Mesenchymal stem cell (in vitro differentiated cells and primary cell): ENCODE measurements at places on chromosomes 3 and 15.

- no peak overlapping the region for H3K27ac ChIP-seq
- no peaks in the 10 kb centered on the region for H3K4me1 ChIP-seq
- no peaks in the 10 kb centered on the region for H3K27me3 ChIP-seq
- H3K4me3 ChIP-seq = no peak overlapping the region
Observed at GRCh38 chr3:140035871-140036270, 100.9 kb downstream of the CLSTN2 start.

DNA sequence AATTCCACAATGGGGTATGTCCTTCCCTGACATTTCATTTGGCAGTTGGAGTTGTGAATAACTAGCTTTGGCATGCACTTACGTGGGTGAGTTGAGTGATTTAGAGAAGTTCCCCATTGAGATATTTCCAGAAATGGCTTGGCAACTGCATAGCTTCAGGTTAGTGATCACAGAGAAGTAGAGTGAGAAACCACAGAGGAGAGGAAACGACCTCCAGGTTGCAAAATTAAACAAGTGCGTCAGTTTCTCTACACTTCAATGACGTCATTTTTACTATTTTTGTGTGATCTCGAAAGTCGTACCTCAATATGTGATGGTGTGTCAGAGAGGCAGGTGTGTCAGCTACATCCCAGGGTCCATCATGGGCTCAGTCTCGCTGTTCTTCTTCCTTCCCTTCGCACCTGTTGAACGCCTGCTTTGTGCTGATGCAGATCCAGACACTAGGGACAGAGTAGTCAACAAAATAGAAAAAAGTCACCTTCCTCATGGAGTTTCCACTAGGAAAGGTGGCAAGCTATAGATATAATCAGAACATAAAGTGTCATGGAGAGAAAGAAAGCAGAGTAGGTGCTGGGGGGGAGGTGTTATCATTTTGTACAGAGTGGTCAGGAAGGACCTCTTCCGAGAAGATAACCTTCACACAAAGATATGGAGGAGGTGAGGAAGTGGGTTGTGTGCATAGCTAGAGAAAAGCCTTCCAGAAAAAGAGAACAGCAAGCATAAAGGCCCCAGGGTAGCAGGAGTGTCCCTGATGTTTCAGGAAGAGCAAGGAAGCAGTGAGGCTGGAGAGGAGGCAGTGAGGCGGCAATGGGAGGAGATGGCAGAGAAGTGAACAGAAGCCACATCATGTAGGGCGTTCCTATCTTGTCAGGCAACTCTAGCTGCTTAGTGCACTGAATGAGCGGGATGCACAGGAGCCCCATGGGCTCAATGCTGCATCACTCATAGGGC is 75.6 kb downstream of the MCTP2 start:
- H3K4me1 ChIP-seq = peaks cover 2% of the 10 kb centered on the region
- no peaks in the 10 kb centered on the region for H3K27me3 ChIP-seq
- H3K36me3 ChIP-seq = no peaks in the 10 kb centered on the region
- DNase-seq = peak; percentile 50
- H3K4me3 ChIP-seq = no peak overlapping the region

DNA sequence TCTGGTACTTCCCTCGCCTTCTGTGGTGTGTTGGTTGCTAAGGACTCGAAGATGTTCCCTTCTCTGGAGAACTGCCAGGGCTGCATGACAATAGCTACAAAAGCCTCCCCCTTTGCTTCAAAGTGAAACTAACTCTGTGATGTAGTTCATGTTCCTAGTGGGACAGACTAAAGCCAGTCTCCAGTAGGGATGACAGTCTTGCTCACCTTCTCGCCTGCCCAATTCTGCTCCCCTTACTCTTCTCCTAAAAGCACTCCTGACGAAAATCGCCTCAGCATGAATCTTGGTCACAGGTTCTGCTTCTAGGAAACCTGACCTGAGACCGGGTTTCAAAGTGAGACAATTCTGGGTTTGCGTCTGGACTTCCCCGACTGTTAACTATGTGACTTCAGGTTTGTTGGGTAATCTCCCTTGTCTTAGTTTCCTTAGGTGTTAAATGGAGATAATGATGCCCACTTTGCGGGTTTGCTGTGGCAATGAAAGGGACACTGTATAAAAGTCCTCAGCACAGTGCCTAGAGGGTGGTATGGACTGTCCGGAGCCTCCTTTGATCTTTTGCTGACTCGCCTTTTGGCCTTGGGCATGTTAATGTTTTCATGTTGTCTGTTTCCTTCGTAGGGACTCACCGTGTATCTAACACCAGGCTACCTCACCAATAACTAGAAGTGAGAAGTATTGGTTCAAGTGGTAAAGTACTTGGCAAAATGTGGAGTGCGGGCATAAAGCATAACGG is 24.9 kb upstream of the THRB start:
- peaks cover 10% of the 10 kb centered on the region for H3K4me1 ChIP-seq
- H3K36me3 ChIP-seq = no peaks in the 10 kb centered on the region
- DNase-seq = peak; percentile 81
- H3K27me3 ChIP-seq = peaks cover 5% of the 10 kb centered on the region
- no peak overlapping the region for H3K27ac ChIP-seq
- no peak overlapping the region for H3K4me3 ChIP-seq

- H3K4me1 ChIP-seq = no peaks in the 10 kb centered on the region
- H3K4me3 ChIP-seq = no peak overlapping the region
- H3K27ac ChIP-seq = peak overlapping the region; percentile 74
- H3K36me3 ChIP-seq = no peaks in the 10 kb centered on the region
- no peaks in the 10 kb centered on the region for H3K27me3 ChIP-seq
- peak; percentile 84 for DNase-seq
Observed at GRCh38 chr3:161266731-161267150, 45.6 kb downstream of the NMD3 start.

DNA sequence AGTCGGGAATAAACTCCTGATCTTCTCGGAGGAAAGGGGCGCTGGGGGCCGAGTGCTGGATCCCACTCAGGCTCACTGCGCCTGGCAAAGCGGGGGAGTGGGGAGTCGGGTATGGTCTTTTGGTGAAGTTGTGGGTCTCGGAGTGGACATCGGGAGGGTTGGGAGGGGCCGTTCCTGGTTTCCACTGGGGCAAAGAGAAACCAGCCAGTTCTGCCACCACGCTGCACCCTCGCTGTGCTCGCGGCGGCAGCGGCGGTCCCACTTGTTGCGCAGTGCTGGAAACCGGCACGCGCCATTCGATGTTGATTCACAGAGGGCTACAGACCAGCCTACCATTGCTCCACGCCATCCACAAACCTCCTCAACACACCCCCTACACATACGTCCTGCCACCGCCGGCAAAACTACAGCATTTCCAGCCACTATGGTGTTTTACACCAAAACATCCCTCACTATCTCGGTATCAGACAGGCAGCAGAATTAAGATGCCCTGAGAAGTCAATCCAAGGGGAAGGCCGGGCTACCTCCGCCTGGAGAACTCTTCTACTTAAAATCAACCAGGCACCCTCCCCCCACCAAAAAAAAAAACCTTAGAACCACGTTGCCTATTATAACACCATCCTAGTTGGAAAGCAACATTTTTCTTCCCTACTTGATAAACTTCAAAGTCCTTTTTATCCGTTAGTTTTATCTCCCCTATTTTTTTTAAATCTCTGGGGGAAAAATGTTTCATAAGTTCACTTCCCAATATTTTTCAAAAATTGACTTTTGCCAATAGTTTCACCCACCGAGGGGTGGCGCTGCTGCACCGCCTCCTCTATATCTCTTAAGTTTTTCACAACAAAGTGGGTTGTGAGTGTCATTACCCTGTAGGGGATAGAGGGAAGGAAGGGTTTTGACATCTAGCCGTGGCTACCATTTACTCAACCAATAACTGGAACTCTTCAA is 3.6 kb downstream of the BCL6 start:
- H3K27ac ChIP-seq = no peak overlapping the region
- peak overlapping the region; percentile 58 for H3K4me3 ChIP-seq
- DNase-seq = peak; percentile 94
- no peaks in the 10 kb centered on the region for H3K27me3 ChIP-seq
- H3K4me1 ChIP-seq = peaks cover 13% of the 10 kb centered on the region

- no peak overlapping the region for H3K4me3 ChIP-seq
- peaks cover 14% of the 10 kb centered on the region for H3K4me1 ChIP-seq
- H3K27ac ChIP-seq = peak overlapping the region; percentile 49
- peak; percentile 49 for DNase-seq
- H3K36me3 ChIP-seq = no peaks in the 10 kb centered on the region
Observed at GRCh38 chr15:63238796-63239195, 38.6 kb upstream of the APH1B start.

DNA sequence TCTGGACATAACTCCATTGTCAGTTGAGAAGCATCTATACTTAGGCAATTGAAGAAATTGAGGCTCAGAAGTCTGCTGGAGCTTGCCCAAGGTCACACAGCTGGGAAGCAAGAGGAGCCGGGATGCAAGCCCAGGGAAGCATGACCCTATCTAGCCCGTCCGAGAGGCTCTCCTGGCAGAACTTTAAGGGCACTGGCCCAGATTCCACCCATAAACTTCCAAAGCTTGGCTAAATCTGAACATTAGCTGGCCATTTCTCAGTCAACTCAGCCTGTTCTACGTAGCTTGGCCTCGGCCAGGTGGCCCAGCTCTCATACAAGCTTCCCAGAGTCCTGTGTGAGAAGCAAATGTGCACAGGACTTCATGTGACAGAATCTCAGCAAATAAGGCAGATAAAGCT is 75.8 kb downstream of the LRIG1 start:
- no peaks in the 10 kb centered on the region for H3K27me3 ChIP-seq
- peaks cover 17% of the 10 kb centered on the region for H3K4me1 ChIP-seq
- H3K27ac ChIP-seq = peak overlapping the region; percentile 8
- H3K36me3 ChIP-seq = peaks cover 8% of the 10 kb centered on the region

- no peak for DNase-seq
- no peak overlapping the region for H3K27ac ChIP-seq
- H3K4me1 ChIP-seq = no peaks in the 10 kb centered on the region
- no peaks in the 10 kb centered on the region for H3K27me3 ChIP-seq
- H3K36me3 ChIP-seq = no peaks in the 10 kb centered on the region
Observed at GRCh38 chr3:66534304-66534845, 33.6 kb upstream of the LRIG1 start.

DNA sequence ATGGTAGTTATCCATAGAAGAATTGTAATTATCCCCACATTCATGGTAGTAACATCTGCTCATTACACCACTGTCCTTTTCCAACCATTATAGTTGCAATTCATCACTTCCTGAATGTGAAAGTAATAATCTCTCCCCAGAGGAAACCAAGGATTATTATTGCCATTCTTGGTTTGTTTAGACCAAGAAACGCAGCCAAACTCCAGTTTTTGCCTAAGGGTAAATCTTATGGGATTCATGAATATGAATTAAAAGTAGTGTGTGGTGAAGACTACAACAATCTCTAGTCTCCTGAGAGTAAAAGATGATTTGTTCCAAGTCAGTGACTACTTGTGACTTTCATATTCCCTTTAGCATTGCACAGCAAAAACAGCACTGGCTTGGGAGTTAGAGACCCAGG is 45.7 kb upstream of the ABI3BP start:
- H3K27ac ChIP-seq = no peak overlapping the region
- no peaks in the 10 kb centered on the region for H3K27me3 ChIP-seq
- no peaks in the 10 kb centered on the region for H3K36me3 ChIP-seq
- H3K4me1 ChIP-seq = no peaks in the 10 kb centered on the region
- no peak for DNase-seq
- peak overlapping the region; percentile 1 for H3K4me3 ChIP-seq

DNA sequence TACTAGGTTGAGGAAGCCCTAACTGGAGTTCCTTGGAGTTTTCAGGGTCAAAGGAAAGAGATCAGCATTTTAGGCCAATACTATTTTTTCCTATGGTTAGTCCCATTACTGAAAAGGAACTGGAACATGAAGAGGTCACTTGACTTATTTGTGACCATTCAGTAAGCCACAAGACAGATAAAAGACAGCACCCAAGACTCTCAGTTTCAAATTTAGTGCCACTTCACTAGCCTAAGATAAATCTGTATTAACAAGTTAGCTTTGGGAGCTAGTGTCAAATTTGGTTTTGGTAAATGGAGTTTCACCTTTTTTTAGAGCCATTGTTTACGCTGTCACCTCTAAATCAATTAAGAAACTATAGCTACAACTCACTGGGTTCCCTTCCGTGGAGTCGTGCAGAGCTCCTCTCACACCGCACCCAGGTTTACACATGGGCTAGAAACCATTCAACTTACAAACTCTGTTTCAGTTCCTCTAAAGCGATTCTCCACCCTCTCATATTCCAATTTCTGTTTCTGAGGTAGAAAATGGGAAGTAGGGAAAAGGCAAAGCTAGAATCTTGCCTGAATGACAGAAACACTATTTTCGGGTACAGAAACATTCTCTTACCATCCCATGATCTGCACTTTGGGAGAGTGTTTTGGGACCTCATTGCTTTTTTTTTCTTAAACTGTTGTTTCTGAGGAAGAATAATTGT is 14.4 kb downstream of the CCDC32 start:
- DNase-seq = no peak
- H3K36me3 ChIP-seq = peaks cover 54% of the 10 kb centered on the region
- H3K4me3 ChIP-seq = no peak overlapping the region

DNA sequence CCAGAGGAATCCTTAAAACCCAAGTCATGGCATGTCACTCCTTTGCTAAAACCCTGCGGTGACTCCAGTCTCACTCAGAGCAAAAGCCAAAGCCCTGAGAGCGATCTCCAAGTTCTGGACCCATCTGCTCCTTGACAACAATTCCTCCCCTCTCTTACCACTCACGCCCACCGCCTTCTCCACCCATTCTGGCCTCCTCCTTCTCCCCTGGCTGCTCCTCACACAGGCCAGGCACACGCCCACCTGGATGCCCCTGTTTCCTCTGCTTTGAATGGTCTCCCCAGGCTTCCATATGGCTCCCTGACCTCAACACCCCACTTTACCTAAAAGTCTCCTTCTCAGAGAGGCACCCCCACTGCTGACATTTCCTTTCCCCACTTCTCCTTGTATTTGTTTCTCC is 146.1 kb upstream of the LINGO1 start:
- H3K36me3 ChIP-seq = no peaks in the 10 kb centered on the region
- DNase-seq = no peak
- peaks cover 20% of the 10 kb centered on the region for H3K27me3 ChIP-seq
- no peak overlapping the region for H3K4me3 ChIP-seq
- H3K4me1 ChIP-seq = no peaks in the 10 kb centered on the region
- H3K27ac ChIP-seq = no peak overlapping the region

GRCh38 chr3:114213627-114214541 is 23.5 kb downstream of the ZNF80 start:
- H3K4me1 ChIP-seq = peaks cover 8% of the 10 kb centered on the region
- no peaks in the 10 kb centered on the region for H3K27me3 ChIP-seq
- peak overlapping the region; percentile 9 for H3K27ac ChIP-seq
- peak; percentile 67 for DNase-seq
- peak overlapping the region; percentile 32 for H3K4me3 ChIP-seq
- H3K36me3 ChIP-seq = no peaks in the 10 kb centered on the region

DNA sequence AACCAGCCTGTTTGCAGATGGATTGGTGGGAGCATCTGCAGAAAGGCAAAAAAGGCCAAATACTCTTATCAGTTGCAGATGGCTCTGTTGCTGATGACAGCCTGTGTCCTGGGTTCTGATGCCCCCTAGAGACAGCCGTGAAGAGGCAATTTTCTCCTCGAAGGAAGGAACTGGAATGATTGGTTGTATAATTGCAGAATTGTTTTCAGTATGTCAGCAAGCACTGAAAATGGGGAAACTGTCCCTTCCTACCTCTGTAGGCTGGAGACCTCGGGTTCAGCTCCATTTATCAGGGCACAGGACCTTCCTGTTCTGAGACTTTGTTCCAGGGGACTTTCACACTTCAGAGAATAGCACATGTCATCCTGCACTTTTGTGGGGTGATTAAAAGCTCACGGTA is 103.0 kb downstream of the PGPEP1L start:
- no peaks in the 10 kb centered on the region for H3K27me3 ChIP-seq
- peaks cover 24% of the 10 kb centered on the region for H3K36me3 ChIP-seq
- H3K4me3 ChIP-seq = no peak overlapping the region
- H3K4me1 ChIP-seq = peaks cover 41% of the 10 kb centered on the region
- H3K27ac ChIP-seq = peak overlapping the region; percentile 41
- DNase-seq = peak; percentile 75
